ENCODE measurements at places on chromosomes 13 and 19. TPM values are rescaled to one million over a fixed set of nuclear protein-coding genes. Genes with fewer than 3 reads are reported as not detected.

SIGLEC9 gene
- total RNA-seq = not detected

- no peak for DNase-seq
These were observed 59.6 kb downstream of the KCNRG start for GRCh38 chr13:50074843-50075242.

- no peak for DNase-seq
These were observed 14.7 kb downstream of the CCDC169 start for GRCh38 chr13:36282821-36283432.

DNA sequence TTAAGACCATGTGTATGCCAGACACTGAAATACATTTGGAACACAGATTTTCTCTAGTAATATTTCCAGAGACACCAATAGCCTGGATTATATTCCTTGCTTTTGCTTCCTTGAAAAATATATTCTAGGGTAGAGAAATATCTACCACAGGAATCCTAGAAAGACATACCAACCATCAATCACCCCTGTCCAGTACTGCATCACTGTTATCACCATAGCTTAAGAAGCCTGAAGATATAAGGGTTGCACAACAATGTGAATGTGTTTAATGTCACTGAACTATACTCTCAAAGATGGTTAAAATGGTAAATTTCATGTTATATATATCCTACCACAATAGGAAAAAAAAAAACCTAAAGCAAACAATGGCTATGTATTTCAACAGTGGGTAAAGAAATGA, 163.6 kb downstream of the DIAPH3 start:
- DNase-seq = no peak

DACT3 gene
- 24.5 TPM for total RNA-seq

GRCh38 chr13:93080166-93080565, 146.4 kb upstream of the GPC6 start:
- DNase-seq = no peak

EXOSC5 gene
- 11.4 TPM for total RNA-seq

DNA sequence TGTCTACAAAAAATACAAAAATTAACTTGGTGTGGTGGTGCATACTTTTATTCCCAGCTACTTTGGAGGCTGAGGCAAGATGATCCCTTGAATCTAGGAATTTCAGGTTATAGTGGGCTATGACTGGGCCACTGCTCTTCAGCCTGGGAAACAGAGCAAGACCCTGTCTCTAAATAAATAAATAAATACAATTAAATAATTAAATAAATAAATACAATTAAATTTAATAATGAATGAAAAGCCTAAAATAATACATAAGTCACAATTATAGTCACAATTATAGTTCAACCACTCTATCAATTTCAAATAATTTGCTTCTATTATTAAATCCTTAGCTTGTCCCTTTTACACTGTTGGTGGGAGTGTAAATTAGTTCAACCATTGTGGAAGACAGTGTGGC, 146.4 kb upstream of the RFC3 start:
- DNase-seq = no peak

DNA sequence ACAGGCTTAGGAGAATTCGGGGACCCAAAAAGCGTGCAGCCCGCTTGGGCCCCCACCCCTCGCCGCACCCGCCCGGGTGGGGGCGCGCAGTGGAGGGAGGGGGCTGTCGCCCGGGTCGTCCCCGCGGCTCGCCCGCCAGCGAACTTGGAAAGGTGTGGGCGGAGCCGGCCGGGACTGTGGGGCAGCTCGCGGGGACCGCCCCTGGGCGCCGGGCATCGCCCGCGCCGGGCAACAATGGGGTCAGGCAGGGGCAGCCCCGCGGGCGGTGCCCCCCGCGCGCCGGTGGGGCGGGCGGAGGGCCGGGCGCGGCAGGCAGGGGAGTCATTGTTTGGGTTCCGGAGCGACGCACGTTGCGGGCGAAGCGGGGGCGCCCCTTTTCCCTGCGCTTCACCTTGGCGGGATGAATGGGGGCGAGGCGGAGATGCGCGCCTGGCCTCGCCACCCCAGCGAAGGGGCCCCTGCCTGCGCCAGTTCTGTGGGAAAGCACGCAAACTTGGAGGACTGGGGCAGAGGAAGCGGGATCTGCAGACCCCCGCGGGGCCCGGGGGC, 647 bp upstream of the KLF12 start:
- peak; percentile 85 for DNase-seq

LYPD3 gene
- 13.3 TPM for total RNA-seq

CRX gene
- total RNA-seq = not detected

CCDC70 gene
- not detected for total RNA-seq

GRCh38 chr13:41312176-41312500, 1.1 kb downstream of the NAA16 start:
- DNase-seq = no peak

GRCh38 chr13:111210544-111211469, 95.7 kb downstream of the ARHGEF7 start:
- DNase-seq = no peak

PSG3 gene
- not detected for total RNA-seq

GRCh38 chr13:47976325-47976724, 24.7 kb downstream of the SUCLA2 start:
- no peak for DNase-seq

COG3 gene
- 30.4 TPM for total RNA-seq

C19orf33 gene
- 46.8 TPM for total RNA-seq

- DNase-seq = no peak
These were observed 30.1 kb upstream of the OBI1 start for GRCh38 chr13:78689011-78689410.

DNA sequence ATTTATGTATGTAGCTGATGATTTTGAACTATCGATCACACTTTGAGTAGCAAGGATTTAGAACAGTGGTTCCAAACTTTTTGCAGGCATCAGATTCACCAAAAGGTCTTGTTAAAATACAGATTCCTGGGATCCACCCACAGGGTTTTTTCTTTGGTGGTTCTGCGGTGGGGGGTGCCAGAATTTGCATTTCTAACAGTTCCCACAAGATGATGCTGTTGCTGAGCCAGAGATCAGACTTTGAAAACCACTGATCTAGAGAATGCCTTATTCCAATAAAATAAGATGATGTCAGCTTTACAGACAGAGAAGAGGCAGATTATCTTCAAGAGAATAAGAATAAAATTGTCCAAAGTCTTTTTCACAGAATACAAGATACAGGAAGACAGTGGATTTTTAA, 80.9 kb upstream of the SHISA2 start:
- DNase-seq = no peak

DNA sequence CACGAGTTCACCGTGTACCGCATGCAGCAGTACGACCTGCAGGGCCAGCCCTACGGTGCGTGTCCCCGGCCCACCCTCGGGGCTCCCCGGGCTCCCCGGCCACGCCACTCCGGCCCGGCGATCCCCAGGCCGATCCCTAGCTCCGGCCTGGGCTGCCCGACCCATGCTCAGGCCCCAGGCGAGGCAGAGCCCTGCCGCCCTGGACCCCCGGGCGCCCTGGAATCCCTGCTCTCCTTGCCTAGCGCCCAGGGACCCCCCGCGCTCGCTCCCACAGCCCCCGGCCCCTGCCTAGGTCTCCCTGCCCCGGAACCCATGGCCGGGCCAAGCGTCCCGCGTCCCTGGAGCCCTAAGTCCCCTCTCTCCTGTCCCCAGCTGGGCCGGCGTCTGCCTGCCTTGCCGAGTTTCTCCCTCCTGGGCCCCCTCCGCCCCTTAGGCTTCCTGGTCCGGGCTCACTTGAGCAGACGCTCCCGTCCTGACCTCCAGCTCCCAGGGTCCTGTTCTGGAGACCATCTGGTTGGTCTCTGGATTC, 494 bp downstream of the NCLN start:
- DNase-seq = no peak

DNA sequence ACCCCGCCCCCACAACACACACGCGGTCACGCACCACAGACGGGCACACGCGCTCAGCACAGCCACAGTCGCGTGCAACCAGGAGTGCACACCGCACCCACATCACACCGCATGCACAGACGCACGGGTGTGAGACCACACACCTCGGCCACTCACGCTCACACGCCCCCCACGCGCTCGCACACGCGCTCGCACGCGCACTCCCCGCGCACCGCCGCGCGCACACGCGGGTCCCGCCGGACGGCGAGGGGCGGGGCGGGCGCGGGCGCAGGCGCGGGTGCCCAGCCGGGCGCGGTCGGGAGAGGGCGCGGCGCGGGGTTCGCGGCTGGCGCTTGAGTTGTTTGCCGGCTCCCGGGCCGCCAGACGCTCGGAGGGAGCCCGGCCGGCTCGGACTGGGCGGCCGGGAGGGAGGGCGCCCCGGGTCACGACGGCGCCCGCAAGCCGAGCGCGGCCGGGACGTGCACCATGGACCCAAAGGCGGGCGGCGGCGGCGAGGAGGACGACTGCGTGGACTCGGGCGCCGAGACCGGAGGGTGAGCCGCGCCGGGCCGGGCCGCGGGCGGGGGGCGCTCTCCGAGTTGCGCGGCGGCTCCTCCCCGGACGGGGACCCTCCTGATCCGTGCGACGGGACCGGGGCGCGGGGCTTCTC, at the start of gene FAM124A:
TSS of gene FAM124A (plus strand) at position 362 of the 649 bp plus-strand sequence. CDS start at position 466, 104 bp downstream.
- DNase-seq = peak; percentile 80

DNA sequence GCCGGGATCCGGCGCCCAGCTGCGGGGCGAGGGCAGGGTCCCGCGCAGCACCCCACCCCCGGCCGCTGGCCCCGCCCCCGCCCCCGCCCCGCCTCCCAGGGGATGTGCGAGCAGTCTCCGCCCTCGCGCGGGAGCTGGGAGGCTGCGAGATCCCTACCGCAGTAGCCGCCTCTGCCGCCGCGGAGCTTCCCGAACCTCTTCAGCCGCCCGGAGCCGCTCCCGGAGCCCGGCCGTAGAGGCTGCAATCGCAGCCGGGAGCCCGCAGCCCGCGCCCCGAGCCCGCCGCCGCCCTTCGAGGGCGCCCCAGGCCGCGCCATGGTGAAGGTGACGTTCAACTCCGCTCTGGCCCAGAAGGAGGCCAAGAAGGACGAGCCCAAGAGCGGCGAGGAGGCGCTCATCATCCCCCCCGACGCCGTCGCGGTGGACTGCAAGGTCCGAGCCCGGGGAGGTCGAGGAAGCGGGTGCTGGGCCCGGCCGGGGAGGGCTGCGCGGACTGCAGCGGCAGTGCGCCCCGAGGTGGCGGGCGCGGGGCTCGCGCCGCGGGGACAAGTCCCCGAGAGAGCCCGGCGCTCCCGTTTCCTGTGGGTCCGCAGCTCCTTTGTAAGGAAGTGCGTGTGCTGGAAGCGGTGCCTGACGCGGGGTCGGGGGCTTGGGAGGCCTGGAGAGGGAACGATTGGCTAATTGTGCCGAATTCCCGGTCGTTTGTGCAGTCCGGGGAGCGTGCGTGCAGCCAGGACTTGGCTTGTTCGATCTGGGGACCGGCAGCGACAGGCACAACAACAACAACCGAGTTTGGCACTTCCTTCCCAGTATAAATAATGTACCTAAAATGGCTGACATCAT, at the start of gene ITM2B:
TSS of gene ITM2B (plus strand) at position 161 of the 843 bp plus-strand sequence. CDS start at position 316, 155 bp downstream.
- peak; percentile 78 for DNase-seq

DNA sequence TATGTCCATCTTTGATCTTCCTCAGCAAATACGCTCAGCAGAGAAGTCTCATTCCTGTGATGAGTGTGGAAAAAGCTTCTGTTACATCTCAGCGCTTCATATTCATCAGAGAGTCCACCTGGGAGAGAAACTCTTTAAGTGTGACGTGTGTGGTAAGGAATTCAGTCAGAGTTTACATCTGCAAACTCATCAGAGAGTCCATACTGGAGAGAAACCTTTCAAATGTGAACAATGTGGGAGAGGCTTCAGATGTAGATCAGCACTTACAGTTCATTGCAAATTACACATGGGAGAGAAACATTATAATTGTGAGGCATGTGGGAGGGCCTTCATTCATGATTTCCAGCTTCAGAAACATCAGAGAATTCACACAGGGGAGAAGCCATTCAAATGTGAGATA, 5.7 kb upstream of the ZNF284 start:
- no peak for DNase-seq

DNA sequence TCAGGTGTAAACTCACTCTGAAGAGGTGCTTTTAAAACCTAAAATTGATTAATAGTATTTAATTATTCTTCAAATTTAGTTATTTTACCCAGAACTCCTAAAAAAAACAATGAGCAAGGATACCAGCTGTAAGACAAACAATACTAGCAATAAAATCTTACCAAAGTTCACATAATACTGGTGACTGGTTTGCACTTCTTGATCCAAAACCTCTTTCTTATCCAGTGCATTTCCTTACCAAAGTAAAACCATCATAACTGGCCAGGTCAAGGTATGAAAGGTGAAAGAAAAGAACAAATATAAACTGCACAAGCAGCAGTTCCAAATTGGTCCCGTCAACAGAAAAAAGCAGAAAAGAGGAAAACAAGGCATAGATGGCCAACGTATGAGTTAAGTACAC, 62.7 kb downstream of the PSPC1 start:
- DNase-seq = no peak

DNA sequence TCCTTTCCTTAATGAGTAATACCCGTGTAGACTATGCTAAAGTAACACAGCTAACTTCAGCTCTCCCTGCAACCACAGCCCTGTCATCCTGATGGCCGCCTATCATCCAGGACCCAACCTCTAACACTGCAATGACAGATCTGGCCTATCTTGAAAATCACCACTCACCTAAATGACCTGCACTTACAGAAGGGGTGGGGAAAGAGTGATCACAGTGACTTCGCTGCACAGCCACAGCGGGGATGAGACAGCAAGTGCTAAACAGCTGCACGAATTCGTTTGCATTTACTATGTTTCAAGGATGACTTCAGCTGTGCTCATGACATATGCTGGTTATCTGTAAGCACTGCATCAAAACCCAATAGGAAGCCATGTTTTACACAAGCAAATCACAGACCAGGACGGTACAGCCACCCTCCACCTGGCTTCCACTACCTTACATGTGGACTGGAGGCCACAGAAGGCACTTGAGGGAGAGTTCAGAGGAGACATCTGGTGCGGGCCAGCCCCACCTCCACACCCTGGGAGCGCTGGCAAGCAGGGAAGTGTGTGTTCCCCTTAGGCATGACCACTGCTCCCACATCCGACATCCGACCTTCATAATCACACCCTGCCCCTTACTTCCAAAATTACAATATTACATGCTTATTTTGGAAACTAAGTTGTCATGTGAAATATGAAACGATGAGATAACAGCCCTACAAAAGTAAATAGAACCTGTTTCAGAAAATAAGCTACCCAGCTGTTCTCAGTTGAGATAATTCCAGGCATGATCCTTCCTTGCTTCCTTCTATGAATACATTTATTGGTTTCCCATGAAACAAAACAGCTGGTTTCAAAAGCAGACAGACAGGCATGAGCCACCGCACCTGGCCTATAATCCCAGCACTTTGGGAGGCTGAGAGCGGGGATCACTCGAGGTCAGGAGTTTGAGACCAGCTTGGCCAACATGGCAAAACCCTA, 95.7 kb downstream of the STK24 start:
- DNase-seq = no peak

TEX26 gene
- not detected for total RNA-seq

- DNase-seq = no peak
These were observed 452.4 kb upstream of the TSHZ3 start for GRCh38 chr19:31801611-31802010.

FGF21 gene
- not detected for total RNA-seq

DNA sequence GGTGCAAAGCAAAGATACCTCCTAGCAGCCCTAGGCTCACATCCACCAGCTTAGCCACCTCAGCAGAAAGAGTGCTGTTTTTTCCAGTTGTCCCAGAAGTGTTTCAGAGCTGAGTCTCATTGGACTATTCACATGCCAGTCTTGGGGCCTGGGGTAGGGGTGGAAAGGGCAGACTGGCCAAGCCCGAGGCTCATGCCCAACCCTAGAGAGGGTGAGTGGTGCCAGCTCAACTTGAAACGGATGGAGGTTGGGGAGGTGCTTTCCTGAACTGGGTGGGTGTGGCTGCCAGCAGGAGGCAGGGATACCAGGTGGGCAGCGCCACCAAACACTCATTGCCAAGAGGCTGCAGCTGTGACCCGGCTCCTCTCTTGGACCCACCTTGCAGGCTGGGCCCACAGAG, 116.9 kb downstream of the DPF1 start:
- DNase-seq = no peak

All from type B pancreatic cell (in vitro differentiated cells).